ENCODE measurements at places on chromosomes 5 and 9.

- DNase-seq, result no peak
Observed at GRCh38 chr9:33211695-33212393, 28.1 kb upstream of the SPINK4 start.

- DNase-seq, result no peak
Observed at GRCh38 chr9:29160763-29161353, 1587.6 kb upstream of the C9orf72 start.

GRCh38 chr9:27495480-27496134 lies 28.5 kb upstream of the IFNK start:
- no peak for DNase-seq

DNA sequence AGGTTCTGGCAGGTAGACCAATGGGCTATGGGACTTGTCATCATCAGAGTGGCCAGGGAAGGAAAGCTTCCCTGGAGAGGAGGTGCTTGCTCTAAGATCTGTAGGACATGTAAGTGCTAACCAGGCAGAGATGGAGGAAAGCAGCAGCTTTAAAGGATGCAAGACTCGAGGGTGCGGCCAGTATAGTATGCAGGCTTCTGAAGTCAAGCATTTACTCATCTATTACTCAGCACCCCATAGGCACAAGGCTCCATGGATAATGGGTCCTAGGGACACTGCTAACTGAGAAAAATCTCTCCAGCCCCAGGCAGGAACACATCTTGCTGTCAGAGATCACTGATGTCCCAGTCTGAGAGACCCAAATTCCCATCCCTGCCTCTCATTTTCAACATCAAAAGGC lies 49.7 kb downstream of the WWC1 start:
- DNase-seq, result no peak

DNA sequence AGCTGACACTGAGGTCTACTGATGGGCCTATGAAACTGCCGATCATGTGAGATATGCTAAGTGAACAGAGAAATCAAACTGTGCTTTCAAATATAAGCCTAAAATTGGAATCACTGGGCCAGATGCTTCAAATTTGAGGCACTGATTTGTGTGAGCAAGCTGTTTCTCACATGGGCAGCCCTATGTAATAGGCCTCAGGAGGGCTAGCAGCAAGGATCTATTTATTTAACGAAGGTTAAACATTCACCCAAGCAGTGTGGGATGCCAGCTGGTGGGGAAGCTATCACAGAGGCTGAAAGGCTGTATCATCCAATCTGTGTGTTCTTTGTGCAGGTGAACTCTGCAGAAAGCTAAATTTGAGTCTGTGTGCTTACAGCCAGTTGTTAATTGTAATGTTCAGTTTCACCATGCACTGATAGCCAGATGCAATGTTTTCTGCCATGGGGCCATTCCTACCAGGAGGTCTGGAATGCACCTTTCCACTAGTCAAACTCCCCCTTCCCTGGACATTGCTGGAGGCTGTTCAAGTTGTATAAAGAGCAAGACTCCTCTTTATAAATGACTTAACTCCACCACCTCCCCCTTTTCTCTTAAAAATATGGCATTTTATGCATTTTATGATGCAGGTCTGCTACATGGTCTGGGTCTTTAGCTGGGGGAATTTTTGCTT lies 228.9 kb downstream of the SH3GL2 start:
- DNase-seq, result no peak

DNA sequence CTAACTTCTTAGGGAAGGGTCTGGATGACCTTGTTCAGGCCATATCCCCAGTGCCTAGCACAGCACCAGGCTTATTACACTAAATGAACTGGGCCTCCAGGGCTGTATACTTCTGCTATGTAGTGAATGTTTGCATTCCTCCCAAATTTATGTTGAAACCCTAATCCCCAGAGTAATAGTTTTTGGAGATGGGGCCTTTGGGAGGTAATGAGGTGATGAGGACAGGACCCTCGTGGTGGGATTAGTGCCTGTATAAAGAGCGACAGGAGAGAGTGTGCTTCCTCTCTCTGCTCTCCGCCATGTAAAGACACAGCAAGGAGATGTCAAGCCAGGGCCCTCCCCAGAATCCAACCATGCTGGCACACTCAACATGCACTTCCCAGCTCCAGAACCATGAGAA lies 148.3 kb downstream of the SEC61B start:
- DNase-seq, result no peak

GRCh38 chr5:142465476-142465875 lies 140.7 kb upstream of the SPRY4 start:
- DNase-seq, result no peak

DNA sequence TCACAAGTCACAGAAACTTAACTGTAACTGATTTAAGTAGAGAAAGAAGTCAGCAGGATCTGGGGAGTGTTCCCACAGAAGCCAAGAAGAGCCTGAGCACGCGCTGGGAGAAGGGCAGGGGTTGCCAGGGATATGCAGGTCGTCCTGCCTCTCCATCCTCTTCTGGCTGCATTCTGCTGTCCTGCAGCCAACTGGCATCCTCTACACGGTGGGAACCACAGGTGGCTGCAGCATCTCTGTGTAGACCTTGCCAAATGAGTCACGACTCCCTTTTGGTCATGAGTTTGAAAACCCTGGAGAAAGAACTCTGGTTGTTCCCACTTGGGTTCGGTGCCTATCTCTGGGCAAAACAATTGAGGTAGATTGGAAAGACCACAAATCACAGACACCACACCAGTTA lies 38.4 kb upstream of the PCA3 start:
- DNase-seq, result no peak

DNA sequence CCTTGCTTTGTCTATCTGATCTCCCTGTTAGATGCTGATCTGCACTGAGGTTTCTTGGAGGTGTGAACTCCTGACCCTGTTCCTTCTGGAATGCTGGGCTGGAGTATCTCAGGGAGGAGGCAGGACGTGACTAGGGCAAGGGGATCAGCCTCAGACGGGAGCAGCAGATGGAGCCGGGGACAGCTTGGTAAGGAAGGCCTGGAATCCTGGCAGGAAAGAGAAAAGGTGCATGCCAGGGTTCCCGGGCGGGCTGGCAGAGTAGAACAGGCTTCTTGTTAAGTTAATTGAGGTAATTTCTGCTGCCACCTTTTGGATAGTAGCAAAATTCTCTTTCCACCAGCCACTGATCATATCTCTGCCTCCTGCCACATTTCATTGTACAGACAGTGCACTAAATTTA lies 180.9 kb downstream of the ZNF462 start:
- DNase-seq, result peak; percentile 4

DNA sequence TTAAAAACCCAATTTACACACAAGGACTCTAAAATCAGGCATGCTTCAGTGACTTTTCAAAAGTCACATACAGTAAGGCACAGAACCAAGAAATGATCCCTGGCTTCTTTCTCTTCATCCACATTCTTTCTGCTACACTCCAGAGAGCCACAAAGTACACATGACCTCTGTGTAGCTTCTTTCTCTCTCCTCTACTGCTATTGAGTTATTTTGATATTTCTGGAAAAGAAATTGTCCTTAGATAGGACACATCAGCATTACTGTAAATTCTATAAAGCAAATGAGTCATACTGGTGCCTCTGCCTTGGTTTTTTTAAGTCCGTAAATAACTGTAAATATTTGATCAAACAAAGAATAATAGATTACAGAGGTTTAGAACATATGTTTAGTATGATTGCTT lies 96.3 kb downstream of the KIAA0825 start:
- peak; percentile 15 for DNase-seq

DNA sequence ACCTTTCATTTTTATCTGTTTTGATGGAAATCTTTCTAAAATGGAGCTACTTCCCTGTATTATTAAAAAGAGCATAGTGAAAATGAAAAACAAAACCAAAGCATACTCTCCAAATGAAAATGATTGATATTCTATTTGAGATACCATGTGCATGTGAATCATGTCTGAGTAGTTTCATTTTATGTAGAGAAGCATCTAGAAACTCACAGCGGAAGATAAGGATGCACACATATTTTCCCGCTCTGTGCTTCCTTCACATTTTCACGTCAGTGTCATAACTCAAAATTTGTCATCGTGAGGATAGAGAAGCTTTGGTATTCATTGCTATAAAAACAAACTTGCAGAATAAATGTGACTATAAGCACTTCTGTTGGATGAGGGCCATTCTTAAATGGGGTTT lies 34.0 kb upstream of the CLINT1 start:
- no peak for DNase-seq

- DNase-seq, result no peak
Observed at GRCh38 chr5:35133186-35133585, 85.4 kb upstream of the AGXT2 start.

GRCh38 chr9:113786071-113786470 lies 90.0 kb upstream of the ZNF618 start:
- no peak for DNase-seq

- peak; percentile 100 for DNase-seq
Observed at GRCh38 chr5:147483961-147484707, 25.7 kb downstream of the DPYSL3 start.

DNA sequence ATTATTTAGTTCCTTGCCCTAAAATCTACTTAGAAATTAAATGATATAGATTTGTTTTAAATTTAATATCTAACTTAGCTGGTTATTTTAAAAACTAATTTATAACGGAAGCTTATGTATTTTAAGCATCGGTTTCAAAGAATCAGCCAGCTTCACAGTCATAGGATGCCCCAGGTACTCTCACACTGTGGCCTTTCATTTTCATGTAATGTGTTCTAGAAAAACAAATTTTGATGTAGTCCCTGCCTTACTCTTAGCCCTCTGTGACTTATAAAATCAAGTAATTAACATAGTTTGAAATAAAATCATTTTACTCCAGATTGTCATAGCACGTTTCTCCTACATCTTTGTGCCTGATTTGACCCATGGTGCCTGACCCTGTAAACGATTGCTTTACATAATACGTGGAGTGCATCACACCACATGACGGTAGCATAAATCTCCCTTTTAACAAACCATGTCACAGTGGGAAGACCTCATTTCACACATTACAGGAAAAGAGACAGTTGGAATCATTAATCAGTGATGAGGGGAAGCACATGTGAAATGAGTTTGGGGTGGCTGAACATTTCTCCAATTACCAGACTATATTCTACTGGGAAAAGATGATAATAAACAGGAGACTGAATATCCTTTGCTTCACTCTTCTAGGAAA lies 731.5 kb upstream of the CDH9 start:
- no peak for DNase-seq

GRCh38 chr5:95365302-95366095 lies 25.7 kb upstream of the FAM81B start:
- DNase-seq, result no peak

- no peak for DNase-seq
Observed at GRCh38 chr5:126070481-126070880, 352.7 kb upstream of the GRAMD2B start.

- DNase-seq, result no peak
Observed at GRCh38 chr9:495739-496138, 281.1 kb downstream of the DOCK8 start.

DNA sequence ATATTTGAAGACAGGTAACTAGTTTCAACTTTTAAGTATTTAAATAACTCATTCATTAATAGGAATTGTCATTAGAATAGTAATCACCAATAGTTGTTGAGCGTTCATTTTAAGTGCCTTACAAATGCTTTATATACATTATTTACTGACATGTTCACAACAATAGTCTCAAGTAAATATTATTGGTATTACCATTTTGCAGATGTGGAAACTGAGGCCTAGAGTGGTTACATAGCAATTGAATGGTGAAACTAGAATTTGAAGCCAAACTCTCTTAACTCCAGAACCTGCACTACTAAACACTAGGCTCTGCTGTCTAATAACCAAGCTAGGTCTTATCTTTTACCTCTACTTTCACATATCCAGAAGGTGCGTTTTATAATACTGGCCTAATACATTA lies 4.8 kb upstream of the HSPA9 start:
- no peak for DNase-seq

DNA sequence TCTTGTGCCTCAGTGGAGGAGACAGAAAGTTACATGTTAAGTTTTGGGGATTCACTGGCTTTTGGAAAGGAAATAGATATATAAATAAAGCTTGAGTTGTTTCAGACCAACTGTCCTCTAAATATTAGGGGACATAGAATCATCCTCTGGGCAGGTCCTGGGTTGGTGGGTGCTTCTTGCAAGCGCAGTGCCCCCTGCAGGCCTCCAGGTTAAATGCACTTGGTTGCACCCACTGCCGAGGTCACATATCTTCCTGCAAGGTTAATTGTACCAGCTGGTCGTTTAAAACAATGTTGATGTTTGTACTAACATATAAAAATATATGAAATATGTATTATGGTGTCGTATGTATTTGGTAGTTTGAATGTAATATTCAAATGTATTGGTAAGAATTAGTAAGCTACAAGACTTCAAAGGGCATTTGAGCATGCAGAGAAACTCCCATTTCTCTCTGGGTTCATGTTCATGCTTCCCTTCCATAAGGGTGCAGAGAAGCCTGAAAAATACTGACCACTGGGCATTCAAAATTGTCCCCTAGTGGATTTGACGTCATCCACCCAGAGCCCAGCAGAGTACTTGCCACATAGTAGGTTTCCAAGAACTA lies 87.0 kb downstream of the ZNF618 start:
- DNase-seq, result peak; percentile 44

GRCh38 chr9:94656200-94656599 lies 16.9 kb upstream of the FBP1 start:
- DNase-seq, result no peak

DNA sequence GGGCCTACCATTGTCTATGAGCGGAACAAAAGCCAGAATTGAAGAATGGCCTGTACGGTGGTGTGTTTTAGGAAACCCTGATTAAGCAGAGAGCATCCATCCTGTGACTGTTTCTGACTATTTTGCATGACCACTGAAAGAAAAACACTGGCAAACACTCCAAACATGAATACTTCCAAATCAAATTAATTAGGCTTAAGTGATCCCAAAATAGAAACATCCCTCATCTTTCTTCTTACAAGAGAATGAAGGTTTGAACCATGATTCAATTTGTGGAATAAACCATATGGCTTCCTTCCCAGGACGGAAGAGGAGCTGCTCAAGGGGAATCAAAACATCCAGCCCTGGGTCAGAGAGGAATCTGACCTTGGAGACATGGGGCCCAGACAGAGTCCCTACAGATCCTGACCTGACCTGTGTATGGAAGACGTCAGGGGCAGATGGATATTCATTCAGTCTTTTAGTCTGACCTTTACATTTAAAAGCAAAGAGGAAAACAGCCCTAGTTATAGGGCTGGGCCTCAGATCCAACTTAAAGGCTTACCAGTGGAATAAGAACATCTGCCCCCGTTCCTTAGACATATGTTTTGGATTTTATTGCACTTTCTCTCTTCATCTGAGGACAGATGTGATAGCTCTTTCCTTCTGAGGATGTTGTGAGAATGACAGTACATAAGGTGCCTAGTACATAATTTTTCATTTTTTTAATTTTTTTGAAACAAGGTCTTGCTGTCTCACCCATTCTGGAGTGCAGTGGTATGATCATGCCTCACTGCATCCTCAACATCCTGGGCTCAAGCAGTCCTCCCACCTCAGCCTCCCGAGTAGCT lies 17.6 kb upstream of the RECK start:
- peak; percentile 83 for DNase-seq

DNA sequence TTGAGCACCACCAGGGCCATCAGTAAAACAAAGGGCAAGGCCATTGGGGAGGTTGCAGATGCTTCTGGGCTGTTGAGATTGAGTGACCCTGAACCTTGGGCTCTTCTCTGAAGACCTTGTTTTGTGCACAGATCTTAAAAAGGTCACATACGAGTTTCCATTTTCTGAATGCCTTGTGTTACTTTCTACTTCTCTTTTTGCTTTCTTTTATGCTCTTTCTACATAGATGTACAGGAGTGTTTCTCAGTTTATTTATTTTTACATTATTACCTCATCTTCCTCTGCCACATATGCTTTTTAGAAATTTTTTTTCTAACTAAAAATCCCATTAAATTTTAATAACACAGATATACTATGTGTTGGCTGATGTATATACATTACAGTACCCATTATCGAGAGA lies at the start of gene IFNA5:
TSS of gene IFNA5 (minus strand) at position 101 of the 400 bp plus-strand sequence. CDS start at position 44, 57 bp downstream.
- DNase-seq, result no peak

GRCh38 chr9:131436865-131437271 lies 43.0 kb downstream of the PRRC2B start:
- no peak for DNase-seq
